Astrocyte of the cerebellum (primary cell): ENCODE measurements at places on chromosomes 5 and 9.

- no peak for DNase-seq
Measured at GRCh38 chr5:67085616-67086015, 111.0 kb downstream of the CD180 start.

DNA sequence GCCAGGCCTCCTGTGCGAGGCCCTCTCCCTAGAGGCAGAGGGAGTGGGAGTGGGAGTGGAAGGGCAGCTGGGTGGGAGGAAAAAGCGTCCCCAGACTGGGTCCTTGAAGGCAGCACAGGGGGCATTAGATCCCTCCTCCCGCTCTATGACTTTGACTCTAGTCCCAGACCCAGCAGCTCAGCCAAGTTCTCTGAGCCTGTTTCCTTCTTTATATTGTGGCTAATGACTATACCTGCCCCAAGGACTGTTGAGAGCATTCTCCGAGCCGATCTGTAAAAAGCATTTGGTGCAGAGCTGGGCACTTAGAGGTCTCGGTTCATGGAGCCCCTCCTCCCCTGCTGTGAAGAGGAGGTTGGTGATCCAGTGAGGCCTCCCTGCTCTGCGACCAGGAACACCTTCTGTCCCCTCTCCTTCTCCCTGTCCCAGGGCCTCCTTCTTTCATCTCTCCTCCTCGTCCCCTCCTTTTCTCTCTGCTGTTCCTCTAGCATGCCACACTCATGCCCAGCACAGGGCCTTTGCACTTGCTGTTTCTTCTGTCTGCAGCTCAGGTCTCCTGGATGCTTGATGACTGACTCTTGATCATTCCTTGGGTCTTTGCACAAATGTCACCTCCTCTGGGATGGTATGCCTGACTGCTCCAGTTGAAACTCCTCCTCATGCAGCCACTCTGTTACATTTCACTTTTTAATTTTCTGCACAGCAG is 23.4 kb upstream of the PSD2 start:
- no peak for DNase-seq

GRCh38 chr5:34555699-34556508 is 100.2 kb upstream of the RAI14 start:
- DNase-seq, result no peak

DNA sequence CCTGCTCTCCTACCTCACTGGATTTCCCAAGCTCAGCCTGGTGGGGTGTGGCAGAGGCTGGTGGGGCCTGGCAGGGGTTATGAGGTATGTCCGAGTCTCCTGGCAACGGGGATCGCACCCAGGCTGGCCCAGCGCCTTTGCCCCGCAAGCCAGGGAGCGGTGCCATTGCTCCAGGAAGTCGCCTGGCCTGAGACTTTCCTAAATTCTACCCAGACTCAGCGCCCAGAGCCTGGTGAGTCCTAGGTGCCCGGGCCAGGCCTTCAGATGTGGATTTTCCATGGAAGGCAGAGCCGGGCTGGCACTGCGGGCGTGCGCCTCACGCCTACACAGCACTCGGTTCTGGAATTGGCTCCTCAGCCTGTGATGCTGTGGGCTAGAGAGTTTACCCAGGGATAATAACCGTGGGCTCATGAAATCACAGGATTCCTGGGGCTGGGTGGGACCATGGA is 155.4 kb upstream of the COL5A1 start:
- DNase-seq, result no peak

DNA sequence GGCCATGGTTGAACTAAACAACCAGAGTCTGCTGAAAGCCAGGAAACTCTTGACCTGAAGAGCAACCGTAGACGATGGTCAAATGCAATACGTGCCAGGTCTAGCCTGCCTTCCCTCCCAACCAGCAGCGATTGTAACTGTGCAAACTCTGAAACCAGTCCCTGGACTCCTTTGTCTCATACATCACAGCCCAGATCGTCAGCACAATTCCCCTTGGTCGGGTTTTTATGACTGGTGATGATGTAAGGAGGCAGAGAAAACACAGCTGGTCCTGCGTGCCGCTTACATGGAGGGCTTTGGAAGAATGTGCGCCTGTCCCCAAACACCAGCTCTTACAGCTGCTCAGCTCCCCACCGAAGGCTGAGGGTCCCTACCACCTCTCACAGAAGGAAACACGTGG is 24.6 kb downstream of the SMIM23 start:
- no peak for DNase-seq

GRCh38 chr5:40879163-40879942 is 29.9 kb upstream of the C7 start:
- peak; percentile 8 for DNase-seq

- DNase-seq, result no peak
Measured at GRCh38 chr5:133667217-133667616, 54.9 kb upstream of the FSTL4 start.

DNA sequence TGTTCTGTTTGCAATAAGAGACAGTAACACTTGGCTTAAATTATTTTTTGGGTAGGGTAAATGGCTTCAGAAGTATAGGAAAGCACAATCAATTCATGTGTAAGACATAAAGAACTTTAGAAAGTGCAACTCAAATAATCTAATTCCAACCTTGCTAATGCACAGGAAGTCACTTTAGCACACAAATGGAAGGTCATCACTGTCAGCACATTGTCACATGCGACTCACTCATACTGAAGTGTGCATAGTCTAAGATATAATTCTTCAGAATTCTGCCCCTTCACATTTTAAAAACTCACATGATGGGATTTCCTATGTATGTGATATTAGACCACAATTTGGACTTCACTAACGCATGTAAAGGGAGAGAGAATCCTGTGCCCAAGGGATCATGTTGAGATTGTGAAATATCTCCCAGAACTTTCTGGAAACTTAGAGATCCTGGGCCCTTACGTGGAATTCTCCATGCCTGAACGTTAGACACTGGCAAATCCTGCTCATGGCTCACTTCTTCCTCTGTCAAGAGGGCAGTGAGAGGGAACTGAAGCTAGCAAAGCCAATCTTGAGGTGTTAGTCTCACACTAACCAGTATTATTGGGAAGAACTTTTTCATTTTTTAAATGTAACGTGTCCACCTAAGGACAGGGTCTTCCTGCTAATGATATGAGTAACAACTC is 403.2 kb upstream of the PTGER4 start:
- DNase-seq, result no peak

DNA sequence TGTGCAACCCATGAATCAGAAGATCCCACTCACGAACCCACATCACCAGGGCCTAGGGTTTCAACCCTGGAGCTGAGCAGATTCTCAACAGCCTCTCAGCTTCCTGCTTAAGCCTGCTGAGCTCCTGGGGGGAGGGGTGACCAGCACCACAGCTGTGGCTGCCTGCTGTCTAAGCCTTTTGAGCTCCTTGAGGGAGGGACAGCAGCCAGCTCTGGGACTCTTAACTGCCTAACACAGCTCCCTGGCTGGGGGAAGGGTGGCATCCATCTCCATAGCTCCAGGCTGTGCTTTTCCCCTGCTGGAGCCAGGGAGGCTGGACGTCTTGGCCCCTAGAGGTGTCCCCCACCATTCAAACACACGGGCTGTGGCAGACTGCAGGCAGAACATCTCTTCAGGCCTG is 250.3 kb downstream of the DMAC1 start:
- no peak for DNase-seq

DNA sequence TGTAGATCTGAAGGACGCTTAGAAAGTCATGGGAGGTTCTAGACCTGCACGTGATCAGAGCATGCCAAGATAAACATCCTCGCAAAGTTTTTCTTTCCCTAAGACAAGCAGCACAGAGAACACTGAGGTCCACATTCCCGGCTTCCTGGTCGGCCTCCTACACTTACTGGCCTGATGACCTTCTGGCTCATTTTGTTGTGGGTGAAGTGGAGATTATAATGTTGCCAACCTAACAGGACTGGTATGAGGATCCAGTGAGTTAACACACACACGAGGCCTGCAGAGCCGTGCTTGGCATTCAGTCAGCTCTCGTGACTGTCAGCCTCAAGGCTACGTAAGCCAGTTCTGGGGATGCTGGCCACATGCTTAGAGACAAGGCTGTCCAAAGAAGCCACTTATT is 186.0 kb downstream of the TENT4A start:
- no peak for DNase-seq

- no peak for DNase-seq
Measured at GRCh38 chr5:173316339-173317020, 11.7 kb downstream of the STC2 start.

- DNase-seq, result no peak
Measured at GRCh38 chr5:130893006-130893405, 272.1 kb downstream of the HINT1 start.

GRCh38 chr5:66406761-66407336 is 189.3 kb upstream of the MAST4 start:
- DNase-seq, result no peak

DNA sequence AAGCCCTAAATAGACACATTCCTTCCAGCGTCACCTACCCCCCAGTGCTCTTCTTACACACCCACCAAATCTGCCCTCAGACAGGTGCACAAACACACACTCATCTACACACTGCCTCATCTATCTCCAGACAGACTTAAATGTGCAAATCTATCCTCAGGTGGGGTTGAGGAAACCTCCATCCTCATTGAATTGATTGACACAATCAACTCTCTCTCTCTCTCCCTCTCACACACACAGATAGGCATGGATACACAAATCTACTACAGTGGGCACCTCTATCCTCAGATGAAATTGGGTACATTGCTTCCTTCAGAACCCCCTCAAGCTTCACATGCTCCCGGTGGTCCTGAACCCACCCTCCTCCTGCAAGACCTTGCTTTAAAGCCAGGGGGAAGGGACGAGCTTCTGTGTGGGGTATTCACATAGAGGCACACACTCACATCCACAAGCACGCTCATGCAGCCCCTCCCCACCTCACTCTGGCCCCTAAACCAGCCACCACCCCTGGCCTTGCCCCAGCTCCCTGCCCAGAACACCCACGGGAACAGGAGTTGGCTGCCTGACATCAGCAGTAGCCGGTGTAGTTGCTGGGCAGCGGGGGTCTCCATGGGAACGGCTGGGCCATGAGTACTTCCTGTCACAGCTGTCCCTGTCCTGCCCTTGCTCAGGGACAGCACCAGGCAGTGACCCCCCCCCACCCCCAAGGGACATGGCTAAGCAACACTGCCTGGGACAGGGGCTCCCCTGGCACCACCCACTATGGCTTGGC is 22.8 kb downstream of the PCDH1 start:
- DNase-seq, result no peak

GRCh38 chr9:126752376-126752775 is 52.5 kb upstream of the ZBTB43 start:
- no peak for DNase-seq

DNA sequence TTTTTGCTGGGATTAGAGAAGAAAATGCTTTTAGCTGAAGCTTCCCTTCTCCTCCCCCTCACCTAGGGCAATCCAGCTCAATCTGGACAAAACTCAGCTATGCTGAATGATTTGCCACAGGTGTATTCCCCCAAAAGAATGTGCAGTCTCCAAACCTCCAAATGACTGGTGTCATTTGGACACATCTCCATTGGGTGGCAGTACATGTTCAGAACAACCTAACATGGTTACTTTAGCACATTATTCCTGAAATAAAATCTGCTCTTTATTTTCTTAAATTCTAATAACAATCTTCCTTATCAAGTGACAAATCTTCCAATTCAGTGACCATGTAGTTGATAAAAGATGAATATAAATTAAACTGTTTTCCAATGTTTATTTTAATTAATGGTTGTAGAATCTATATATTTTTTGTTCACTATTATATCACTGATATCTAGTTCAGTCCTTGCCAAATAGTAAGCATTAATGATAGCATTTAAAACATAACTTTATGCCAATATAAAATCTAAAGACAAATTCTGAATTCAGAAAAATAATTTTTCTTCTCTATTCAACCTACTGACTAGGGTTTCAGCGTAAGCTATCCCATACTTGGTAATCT is 61.3 kb upstream of the MOCS2 start:
- peak; percentile 8 for DNase-seq

DNA sequence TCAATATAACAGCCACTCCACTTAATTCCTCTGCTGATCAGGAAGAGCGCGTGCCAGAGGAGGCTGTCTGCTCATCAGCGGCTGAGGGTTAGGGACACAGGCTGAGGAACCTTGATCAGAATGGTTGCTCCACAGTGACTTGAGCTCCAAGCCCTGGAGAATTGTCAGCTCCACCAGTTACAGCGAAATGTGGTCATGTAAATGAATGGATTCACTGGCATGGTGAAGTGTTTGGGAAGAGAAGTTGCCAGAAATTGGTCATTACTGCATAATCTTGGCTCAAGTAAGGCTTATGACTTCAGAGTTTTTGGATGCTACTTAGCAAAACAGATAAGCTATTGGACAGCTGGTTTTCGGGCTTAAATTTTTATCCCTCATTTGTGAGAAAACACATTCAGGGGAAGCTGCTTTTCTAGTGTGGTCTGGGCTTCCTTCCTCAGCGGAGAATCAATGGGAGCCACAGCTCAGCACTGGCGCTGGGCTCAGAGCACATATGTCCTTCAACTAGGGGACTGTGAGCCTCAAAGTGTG is 65.0 kb downstream of the PRRT1B start:
- DNase-seq, result peak; percentile 95

DNA sequence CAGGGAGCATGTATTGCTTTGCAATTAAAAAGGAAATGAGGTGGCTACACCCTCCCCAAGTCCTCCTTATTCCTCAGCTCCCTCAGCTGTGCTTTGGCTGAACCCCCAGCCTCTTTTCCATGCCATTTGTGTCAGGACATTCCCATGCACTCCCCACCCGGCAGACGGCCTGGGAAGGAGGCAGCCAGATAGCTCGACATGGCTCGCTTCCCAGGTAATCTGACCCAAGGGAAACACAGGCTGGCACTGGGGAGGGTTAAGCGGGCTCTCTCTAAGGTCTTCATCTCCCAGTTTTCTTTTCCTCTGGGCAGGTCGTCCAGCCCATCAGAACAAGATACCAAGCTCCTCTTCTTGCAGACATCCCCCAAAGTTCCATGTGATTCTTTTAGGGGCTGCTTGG is 31.2 kb downstream of the BTNL9 start:
- no peak for DNase-seq

GRCh38 chr9:137974746-137975526 is 97.4 kb downstream of the CACNA1B start:
- no peak for DNase-seq

GRCh38 chr9:98790134-98790841 is 6.1 kb downstream of the ANKS6 start:
- DNase-seq, result no peak

GRCh38 chr9:122252796-122253195 is 11.8 kb downstream of the RBM18 start:
- no peak for DNase-seq

DNA sequence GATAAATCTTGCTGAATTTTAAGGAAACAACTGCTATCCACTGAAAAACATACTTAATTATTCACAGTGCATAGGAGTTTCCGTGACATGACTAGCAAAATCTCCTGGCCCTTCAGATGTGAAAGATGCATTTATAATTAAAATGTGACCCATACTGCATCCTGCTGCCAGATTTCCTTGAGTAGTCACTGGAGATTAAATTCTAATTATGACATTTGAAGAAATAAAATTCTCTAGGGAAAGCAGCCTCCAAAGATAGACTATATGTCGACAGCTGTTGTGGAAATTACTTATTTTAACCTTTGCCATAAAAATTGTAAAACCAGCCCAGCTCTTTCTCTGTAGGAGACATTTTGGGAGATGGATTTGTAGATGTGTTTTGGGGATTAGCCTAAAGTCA is 193.6 kb upstream of the SMC2 start:
- no peak for DNase-seq
